HS-5 (cell line): ENCODE measurements at places on chromosomes 5 and 9.

GRCh38 chr9:1238407-1238806 lies 188.2 kb downstream of the DMRT2 start:
- no peak for DNase-seq

DNA sequence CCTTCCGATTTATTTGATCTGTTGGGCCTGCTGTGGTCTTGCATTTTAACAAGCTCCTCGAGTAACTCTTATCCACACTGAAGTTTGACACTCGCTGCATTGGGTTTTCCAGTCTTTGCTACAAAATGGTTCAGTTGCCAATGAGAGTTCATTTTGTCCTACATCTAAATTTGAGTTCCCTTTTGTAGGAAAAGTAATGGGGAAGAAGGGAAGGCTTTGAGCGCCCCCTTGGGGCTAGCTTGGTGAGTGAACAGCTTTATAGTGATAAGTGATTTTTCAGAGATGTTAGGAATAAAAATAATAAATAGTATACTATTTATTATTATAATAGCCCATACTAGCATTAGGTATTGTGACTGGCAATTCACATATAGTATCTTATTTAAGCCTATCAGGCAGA lies 89.9 kb upstream of the GNAQ start:
- no peak for DNase-seq

GRCh38 chr5:156815988-156816599 lies 34.0 kb upstream of the PPP1R2B start:
- DNase-seq = no peak

DNA sequence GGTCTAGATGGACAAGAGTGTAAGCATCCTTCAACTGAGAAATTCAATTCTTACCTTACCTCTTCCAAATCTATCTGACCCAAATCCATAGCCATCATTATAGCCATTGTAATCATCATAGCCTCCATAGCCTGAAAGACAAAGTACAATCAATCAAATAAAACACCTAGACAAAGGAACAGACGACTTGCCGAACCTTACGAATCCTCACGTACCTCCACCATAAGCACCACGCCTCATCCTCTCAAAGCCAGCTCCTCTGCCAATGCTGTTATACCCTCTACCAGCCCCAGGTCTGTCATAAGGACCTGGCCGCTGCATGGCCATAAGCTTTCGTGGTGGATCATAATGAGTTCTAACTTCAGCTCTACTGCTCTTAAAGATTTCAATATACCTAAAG lies 5.5 kb downstream of the HNRNPH1 start:
- DNase-seq = no peak

GRCh38 chr5:173913686-173914321 lies 25.7 kb downstream of the CPEB4 start:
- DNase-seq = no peak

- DNase-seq = no peak
Measured at GRCh38 chr5:158861366-158861765, 238.3 kb downstream of the EBF1 start.

GRCh38 chr9:92138157-92138959 lies 23.1 kb upstream of the SPTLC1 start:
- no peak for DNase-seq

DNA sequence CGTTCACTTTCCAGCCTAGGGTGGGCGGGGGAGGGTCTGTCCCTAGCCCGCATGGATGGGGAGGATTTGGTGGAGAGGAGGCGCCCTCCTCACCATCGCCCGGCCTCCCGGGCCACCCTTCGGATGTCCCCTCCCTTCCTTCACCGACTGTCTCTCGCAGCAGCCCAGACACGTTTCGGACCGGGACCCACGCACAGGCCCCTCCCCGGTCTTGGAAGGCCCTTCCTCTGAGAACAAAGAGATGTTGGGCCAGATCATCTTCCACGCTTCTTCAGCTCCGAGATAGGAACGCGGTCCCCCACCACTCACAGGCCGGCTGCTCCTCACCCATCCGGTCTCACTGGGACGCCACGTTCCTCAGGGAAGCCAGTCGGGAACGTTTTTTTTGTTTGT lies 640 bp upstream of the DPM2 start:
- no peak for DNase-seq

DNA sequence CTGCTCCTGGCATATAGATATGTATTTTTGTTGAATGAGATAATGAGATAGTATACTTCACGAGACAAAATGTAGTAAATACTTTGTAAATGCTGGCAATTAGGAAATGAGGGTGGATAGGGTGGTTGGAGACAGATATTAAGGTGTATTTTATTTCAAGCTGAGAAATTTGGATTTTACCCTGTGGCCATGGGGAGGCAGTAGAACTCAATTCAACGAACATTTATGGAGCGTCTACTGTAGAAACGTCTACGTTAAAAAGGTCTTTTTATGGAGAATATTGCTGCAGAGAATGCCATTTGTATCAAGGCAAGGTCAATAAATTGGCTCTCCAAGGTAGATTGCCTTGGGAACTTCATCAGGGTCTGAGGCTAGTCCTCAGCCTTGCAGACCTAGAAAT lies 21.5 kb upstream of the RALGPS1 start:
- no peak for DNase-seq

DNA sequence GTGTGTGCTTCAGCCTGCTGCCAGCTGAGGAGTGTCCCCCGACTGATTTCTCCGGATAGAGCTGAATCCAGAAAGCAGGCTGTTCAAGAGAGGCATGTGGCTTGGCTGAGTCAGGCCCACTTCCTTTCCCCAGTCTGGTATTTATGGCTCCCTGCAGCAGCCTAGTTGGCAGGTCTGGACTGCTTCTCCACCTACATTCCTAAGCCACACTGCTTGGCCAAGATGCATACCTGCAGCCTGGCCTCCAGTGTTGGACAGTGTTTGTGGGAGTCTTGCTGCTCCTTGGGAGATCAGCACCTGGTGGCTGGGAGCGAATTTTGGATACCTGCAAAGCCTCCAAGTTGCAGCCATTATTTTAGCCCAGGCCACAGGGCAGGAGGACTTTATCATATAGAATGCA lies 670.8 kb downstream of the ACTL7B start:
- DNase-seq = no peak

DNA sequence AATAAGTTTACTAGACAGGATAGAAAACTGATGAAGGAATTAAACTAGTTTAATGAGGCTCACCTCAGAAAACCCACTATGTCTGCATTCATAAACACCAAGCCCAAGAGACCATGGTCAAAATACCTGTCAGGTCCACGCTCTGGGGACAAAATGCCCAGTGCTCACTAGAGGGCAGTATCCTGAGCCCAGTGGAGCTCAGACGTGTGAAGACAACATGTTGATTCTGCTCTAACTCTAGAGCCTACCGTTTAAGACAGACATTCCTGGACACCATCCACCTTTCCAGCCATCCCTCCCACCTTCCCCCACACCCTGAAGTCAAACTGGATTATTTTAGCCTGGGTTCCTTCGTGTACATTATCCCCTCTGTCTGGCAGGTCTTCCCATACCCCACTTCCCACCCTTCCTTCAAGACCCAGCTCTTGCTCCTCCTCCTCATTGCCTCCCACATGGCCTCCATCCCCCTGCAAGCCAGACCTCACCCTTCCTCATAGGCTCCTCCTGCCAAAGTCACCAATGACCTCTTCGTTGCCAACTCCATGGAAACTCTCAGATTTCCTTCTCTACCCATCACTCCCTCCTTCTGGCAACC lies 142.3 kb upstream of the FSTL4 start:
- DNase-seq = no peak

- no peak for DNase-seq
Measured at GRCh38 chr5:105639068-105639467, 2031.7 kb downstream of the EFNA5 start.

- DNase-seq = no peak
Measured at GRCh38 chr9:128203707-128204551, 750 bp downstream of the DNM1 start.

DNA sequence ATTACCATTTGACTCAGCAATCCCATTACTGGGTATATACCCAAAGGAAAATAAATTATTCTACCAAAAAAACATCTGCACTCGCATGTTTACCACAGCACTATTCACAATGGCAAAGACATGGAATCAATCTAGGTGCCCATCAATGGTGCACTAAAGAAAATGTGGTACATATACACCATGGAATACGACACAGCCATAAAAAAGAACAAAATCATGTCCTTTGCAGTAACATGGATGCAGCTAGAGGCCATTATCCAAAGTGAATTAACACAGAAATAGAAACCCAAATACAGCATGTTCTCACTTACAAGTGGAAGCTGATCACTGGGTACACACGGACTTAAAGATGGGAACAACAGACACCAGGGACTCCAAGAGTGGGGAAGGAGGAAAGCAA lies 2.1 kb downstream of the CDC23 start:
- no peak for DNase-seq

GRCh38 chr9:88321764-88322163 lies 66.5 kb upstream of the SPIN1 start:
- DNase-seq = no peak

DNA sequence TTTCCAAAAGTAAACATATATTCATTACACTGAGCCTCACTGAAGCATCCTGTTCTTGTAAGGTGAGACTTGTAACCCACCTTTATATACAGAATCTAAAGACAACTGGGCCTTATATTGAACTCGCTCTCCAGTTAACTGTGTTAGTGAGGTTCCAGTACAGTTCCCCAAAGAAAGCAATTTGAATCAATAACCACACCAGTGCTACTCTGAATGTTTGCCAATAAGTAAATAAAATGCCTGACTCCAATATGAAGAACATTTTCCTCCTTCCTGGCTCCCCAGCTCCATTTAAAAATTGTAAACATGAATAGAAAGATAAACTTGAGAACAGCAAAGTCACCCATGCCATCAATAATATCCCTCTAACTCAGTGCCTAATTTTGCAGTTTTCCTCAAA lies 50.1 kb downstream of the FBXW11 start:
- no peak for DNase-seq

GRCh38 chr5:98206566-98206965 lies 566.9 kb upstream of the RGMB start:
- no peak for DNase-seq

GRCh38 chr5:156685481-156685880 lies 164.6 kb upstream of the PPP1R2B start:
- DNase-seq = no peak

GRCh38 chr9:134146774-134147493 lies 11.1 kb downstream of the WDR5 start:
- DNase-seq = no peak

- DNase-seq = no peak
Measured at GRCh38 chr5:33834334-33834733, 57.5 kb downstream of the ADAMTS12 start.

DNA sequence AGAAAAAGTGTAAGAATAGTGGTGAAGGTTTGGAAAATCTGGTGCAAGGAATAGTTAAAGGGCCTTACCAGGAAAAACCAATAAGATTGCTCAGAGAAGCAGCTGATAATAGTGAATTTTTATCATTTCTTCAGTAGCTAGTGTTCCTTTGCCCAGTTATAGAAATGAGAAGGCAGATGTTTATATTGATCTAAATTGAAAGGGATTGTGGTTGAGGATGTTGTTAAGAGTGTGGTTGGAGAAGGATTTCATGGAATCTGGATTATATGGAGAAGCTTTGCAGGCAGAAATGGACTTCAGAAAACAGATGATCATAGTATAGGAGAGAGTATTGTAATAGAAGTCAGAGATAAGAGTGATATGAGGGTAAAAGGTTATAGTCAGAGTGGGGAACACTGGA lies 102.6 kb downstream of the XRCC4 start:
- no peak for DNase-seq

- no peak for DNase-seq
Measured at GRCh38 chr5:142065273-142065672, 43.3 kb upstream of the NDFIP1 start.

- DNase-seq = no peak
Measured at GRCh38 chr5:78912085-78912771, 72.9 kb downstream of the ARSB start.

DNA sequence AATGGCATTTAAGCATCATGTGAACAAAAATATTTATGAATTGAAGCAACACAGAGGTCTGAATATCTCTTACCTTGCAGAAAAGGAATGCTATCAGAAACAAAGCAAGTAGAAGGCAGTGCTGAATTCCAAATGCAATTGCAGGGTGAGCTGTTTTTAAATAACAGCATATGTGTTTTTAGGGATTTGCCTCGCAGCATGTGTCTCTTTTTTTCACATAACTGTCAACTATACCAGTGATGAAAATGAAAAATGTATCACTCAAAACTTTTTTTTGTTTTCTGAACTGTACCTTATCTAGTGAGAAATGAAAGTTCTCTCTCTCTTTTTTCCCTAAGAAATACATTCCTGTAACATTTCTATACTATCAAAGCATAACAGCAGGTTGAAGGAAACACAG lies 21.2 kb downstream of the CDH10 start:
- DNase-seq = no peak

DNA sequence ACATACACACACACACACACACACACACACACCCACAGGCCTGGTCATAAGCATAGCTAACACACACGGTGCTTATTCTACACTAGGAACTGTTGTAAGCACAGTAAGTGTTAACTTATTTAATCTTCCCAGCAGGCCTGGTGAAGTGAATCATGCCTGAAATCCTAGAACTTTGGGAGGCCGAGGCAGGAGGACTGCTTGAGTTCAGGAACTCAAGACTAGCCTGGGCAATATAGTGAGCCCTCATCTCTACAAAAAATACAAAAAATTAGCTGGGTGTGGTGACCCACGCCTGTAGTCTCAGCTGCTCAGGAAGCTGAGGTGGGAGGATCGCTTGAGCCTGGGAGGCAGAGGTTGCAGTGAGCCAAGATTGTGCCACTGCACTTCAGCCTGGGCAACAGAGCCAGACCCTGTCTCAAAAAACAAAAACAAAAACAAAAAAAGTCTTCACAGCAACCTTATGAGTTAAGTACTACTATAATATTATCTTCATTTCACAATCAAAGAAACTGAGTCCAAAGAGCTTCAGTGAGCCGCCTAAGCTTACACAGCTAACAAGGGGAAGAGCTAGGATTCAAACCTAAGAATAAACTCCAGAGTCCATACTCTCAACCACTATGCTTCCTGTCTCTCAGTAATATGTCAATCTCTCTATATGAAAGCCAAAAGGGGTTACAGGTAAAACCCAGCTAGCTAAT lies 2.3 kb downstream of the MEGF9 start:
- DNase-seq = no peak

GRCh38 chr5:140806834-140807775 lies at the start of gene PCDHA4:
Gene PCDHA4 (plus strand): TSS chr5:140807068.
- DNase-seq = no peak

GRCh38 chr5:127988146-127988760 lies 95.3 kb upstream of the SLC12A2 start:
- peak; percentile 83 for DNase-seq

GRCh38 chr9:15370466-15371447 lies 51.9 kb upstream of the SNAPC3 start:
- DNase-seq = no peak

- no peak for DNase-seq
Measured at GRCh38 chr5:1788828-1789227, 10.8 kb downstream of the MRPL36 start.

DNA sequence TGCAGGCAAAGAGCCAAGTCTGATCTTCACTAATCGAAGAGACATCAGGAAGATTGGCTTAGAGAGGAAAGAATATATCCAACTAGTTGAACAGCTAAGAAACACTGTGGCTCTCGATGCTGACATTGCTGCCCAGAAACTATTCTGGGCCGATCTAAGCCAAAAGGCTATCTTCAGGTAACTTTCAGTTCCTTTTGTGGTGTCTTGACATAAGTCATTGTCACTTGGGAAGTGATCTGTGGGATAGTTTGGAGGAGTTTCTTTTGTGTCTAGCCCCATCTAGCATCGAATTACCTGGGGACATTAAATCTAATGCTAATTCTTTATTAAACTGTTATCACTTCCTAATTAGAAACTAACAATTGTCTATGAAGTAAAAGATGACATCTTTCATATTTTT lies 24.0 kb downstream of the VLDLR start:
- DNase-seq = no peak
